Stomach (tissue), 19 donors: ENCODE measurements at places on chromosomes 5 and 9. TPM values are rescaled to one million over a fixed set of nuclear protein-coding genes. Genes with fewer than 3 reads are reported as not detected.

Gene PCA3
- total RNA-seq = not detected

Gene DAPK1
- total RNA-seq = 61.1 TPM

Gene SCGB3A2
- 6.4 TPM for total RNA-seq

Gene ITK
- 4.1 TPM for total RNA-seq

Gene THBS4
- not detected for total RNA-seq

Gene SLC34A1
- total RNA-seq = not detected

Gene ZCCHC10
- total RNA-seq = 4.9 TPM

Gene CHMP5
- 23.5 TPM for total RNA-seq

Gene SERF1A
- total RNA-seq = 9.2 TPM

Gene SLC34A3
- total RNA-seq = 0.18 TPM

Gene EQTN
- not detected for total RNA-seq

Gene ARSI
- total RNA-seq = not detected

GRCh38 chr5:135891791-135892190 is 3.9 kb downstream of the IL9 start:
- no peak overlapping the region for H3K4me3 ChIP-seq
- H3K4me1 ChIP-seq = peaks cover 12% of the 10 kb centered on the region
- DNase-seq = no peak

- no peak overlapping the region for H3K27ac ChIP-seq
- H3K27me3 ChIP-seq = no peaks in the 10 kb centered on the region
- DNase-seq = no peak
- no peaks in the 10 kb centered on the region for H3K4me1 ChIP-seq
- H3K36me3 ChIP-seq = no peaks in the 10 kb centered on the region
- H3K4me3 ChIP-seq = no peak overlapping the region
These were observed 255.5 kb downstream of the KIAA0825 start for GRCh38 chr5:94362857-94363256.

- no peak overlapping the region for H3K27ac ChIP-seq
- H3K4me1 ChIP-seq = no peaks in the 10 kb centered on the region
- H3K4me3 ChIP-seq = no peak overlapping the region
- H3K36me3 ChIP-seq = no peaks in the 10 kb centered on the region
- H3K27me3 ChIP-seq = no peaks in the 10 kb centered on the region
These were observed 9.3 kb upstream of the EDIL3 start for GRCh38 chr5:84393969-84394368.

DNA sequence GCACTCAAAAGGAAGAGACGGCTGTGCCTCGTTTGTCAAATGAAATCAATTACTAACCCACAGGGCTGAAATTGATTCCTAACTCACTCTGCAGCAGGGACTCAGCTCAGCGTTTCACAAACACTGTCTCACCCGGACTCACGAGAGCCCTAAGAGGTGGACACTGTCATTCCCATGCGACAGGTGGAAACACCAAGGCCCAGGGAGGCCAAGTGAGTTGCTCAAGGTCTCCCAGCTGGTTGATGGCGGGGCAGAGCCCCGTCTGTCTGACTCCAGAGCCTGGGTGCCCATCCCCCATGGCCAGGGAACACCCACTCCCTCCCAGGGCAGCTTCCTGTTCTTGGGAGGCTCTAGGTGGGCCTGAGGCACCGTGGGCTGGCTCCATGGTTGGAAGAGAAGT is 1.3 kb upstream of the PLPP7 start:
- H3K36me3 ChIP-seq = no peaks in the 10 kb centered on the region
- H3K27ac ChIP-seq = no peak overlapping the region
- no peak for DNase-seq
- no peak overlapping the region for H3K4me3 ChIP-seq

DNA sequence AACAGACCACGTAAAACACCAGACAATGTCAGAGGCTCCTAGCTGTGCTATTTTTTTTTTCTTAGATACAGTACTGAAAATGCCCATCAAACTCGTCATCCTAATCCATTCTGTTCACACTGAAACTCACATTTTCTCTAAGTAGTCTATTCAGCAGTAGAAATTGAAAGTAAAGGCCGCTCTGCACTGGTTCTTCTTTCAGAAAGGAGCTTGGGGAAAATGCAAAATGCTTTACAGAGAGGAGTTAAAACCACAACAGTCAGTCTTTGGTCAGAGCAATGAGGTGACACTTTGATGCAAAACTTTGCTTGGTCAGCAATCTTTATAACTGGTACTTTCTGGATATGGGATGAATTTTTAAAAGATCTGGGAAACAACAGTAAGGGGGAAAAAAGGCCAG is 43.8 kb upstream of the SUSD1 start:
- DNase-seq = no peak
- H3K36me3 ChIP-seq = peaks cover 68% of the 10 kb centered on the region
- no peaks in the 10 kb centered on the region for H3K4me1 ChIP-seq
- H3K27me3 ChIP-seq = no peaks in the 10 kb centered on the region
- no peak overlapping the region for H3K27ac ChIP-seq
- no peak overlapping the region for H3K4me3 ChIP-seq

GRCh38 chr5:159549046-159549445 is 218.8 kb upstream of the IL12B start:
- H3K4me3 ChIP-seq = no peak overlapping the region
- no peaks in the 10 kb centered on the region for H3K36me3 ChIP-seq

DNA sequence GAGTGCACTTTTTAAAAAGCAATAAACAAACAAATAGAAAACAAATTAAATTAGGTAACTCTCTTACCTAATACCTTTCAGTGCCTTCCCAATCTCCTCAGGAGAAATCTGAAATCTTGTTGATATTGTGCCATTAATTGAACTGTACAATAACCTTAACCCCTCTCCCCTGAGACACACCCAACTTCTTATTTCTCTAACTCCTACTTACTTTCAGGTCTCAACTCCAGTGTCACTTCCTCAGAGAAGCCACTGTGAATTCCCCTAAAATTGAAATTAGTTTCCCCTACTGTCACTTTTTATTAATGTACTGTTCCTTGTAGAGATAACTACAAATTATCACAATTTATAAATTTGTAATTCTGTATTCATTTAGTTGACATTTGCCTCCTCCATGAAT is 295.3 kb upstream of the TNC start:
- H3K4me3 ChIP-seq = no peak overlapping the region
- no peak overlapping the region for H3K27ac ChIP-seq
- H3K36me3 ChIP-seq = no peaks in the 10 kb centered on the region
- no peak for DNase-seq

DNA sequence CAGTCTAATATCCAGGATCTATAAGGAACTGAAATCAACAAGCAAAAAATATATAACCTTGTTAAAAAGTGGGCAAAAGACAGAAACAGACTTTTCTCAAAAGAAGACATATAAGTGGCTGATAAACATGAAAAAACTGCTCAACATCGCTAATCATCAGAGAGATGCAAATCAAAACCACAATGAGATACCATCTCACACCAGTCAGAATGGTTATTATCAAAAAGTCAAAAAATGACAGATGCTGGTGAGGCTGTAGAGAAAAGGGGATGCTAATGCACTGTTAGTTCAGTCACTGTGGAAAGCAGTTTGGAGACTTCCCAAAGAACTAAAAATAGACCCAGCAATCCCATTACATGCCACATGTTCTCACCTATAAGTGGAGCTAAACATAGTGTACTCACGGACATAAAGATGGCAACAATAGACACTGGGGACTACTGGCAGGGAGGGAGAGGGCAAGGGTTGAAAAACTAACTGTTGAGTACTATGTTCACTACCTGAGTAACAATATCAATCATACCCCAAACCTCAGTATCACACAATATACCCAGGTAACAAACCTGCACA is 11.7 kb upstream of the TSSK1B start:
- no peak overlapping the region for H3K4me3 ChIP-seq
- no peaks in the 10 kb centered on the region for H3K4me1 ChIP-seq
- no peaks in the 10 kb centered on the region for H3K27me3 ChIP-seq
- DNase-seq = no peak

DNA sequence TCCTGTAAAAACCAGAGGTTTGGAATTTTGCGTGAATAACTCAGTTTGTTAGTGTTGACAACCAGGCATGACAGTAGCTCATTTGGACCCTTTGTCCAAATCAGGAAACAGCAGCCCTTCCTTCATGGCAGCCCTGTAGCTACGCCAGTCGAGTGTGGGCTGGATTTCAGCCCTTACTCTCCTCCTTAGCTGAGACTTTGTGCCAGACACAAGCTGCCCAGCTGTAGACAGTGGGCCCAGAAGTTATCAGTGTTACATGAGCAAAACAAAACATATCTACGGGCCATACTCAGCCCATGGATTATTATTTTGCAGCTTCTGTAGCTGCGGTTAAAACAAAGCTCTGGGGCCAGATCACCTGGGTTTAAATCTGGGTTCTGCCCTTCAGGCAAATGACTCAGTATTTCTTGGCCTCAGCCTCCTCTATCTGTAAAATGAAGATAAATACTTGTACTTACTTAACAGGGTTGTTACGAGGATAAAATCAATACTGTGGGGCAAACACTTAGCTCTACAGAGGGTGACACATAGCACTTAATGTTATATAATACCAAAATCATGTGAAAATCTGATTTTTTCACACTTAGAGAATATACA is 76.9 kb downstream of the GHR start:
- H3K4me1 ChIP-seq = no peaks in the 10 kb centered on the region
- H3K27ac ChIP-seq = peak overlapping the region; percentile 29
- H3K27me3 ChIP-seq = no peaks in the 10 kb centered on the region
- H3K36me3 ChIP-seq = no peaks in the 10 kb centered on the region
- H3K4me3 ChIP-seq = no peak overlapping the region
- no peak for DNase-seq

DNA sequence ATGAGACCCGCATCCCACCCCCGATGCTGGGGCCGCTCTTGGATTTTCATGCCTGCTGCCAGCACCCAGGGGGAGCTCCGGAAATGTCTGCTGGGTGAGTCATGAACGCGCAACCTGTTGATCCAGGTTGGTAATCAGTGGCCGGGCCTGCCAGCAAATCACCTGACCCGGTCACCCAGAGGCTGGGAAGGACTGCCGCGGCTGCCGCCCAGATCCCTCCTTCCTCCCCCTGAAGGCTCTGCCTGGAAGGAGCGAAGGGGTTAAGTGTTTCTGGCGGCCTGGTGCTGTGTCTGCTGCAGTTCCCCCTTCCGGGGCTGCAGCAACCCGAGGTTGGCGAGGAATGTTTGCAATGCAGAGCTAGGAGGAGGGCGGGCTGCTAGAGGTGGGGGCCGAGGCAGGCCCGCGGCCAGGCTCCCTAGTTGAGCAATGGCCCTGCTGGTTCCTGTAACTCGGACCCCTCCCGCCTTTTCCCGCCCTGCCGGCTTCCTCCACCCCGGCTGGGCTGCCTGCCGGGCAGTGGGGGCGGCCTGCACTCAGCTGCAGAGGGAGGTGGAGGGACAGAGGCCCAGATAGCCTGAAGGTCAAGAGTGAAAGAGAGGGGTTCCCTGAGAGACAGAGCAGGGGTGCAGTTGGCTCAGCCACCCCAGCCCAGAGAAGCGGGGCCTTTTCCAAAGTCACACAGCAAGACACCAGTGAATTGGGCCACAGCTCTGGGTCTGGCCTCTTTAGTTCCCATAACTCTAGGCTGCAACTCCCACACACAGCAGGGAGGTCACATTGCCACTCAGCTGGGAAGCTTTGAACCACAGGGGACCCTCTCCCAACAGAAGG is 156.3 kb upstream of the IER5L start:
- H3K27ac ChIP-seq = peak overlapping the region; percentile 88

DNA sequence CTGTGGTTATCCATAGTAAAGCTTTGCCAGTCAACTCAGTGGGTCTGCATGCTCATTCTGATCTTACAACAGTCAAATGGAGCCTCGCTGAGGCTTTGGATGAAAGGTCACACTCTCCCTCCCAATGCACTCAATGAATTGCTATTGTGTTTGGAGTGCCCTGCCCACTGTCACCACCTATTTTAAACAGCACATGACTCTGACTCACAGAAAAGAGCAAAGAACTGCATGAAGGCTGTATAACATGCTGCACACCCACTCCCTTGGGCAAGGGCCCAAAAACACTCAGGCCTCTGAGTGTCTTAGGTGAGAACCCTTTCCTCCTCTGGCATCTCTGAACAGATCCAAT is 118.7 kb upstream of the CCDC112 start:
- no peaks in the 10 kb centered on the region for H3K36me3 ChIP-seq
- H3K4me3 ChIP-seq = no peak overlapping the region
- peak overlapping the region; percentile 74 for H3K27ac ChIP-seq
- DNase-seq = peak; percentile 88
- peaks cover 16% of the 10 kb centered on the region for H3K4me1 ChIP-seq
- H3K27me3 ChIP-seq = no peaks in the 10 kb centered on the region

DNA sequence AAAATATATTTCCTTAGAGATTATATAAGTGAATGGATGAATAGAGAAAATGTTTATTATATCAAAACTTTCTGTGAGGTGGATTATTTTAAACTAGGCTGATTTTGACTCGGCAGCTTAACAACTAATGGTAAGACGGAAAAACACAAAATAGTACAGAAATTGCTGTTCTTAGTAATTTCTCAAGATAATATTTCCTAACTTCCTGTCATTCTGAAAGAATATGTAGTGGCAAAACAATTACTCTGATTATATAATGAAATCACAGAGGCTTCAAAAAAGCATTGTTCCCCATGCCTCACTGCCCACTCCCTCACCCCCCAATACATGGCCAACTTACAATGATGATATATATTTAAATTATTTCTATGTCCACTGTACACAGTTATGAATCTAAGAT is 85.4 kb downstream of the YTHDC2 start:
- no peak overlapping the region for H3K27ac ChIP-seq
- H3K36me3 ChIP-seq = peaks cover 18% of the 10 kb centered on the region
- DNase-seq = no peak
- H3K27me3 ChIP-seq = no peaks in the 10 kb centered on the region
- H3K4me3 ChIP-seq = no peak overlapping the region

DNA sequence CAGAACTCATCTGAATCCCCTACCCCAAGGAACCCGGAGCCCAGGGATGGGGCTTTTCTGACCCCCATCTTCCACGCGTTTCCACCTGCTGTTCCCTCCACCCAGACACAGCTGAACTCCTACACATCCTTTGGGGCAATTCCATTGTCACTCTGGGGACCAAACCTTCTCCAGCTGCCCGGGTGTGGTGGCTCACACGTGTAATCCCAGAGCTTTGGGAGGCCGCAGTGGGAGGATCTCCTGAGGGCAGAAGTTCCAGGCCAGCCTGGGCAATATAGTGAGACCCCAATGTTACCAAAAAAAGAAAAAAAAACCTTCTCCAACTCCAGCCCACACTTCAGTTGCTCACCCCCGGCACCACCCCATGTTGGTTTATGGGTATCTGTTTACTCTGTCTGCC is 8.1 kb downstream of the EPB41L4B start:
- no peaks in the 10 kb centered on the region for H3K36me3 ChIP-seq
- no peak overlapping the region for H3K27ac ChIP-seq
- no peak for DNase-seq

- H3K27ac ChIP-seq = no peak overlapping the region
- H3K4me3 ChIP-seq = no peak overlapping the region
- H3K4me1 ChIP-seq = peaks cover 44% of the 10 kb centered on the region
- H3K27me3 ChIP-seq = peaks cover 32% of the 10 kb centered on the region
- no peaks in the 10 kb centered on the region for H3K36me3 ChIP-seq
These were observed 4.9 kb upstream of the PAX5 start for GRCh38 chr9:37038943-37039464.

- H3K4me3 ChIP-seq = no peak overlapping the region
- H3K27ac ChIP-seq = no peak overlapping the region
- no peaks in the 10 kb centered on the region for H3K36me3 ChIP-seq
- no peaks in the 10 kb centered on the region for H3K4me1 ChIP-seq
These were observed 72.9 kb upstream of the PRLR start for GRCh38 chr5:35303152-35303551.

GRCh38 chr5:115194676-115195075 is 25.0 kb upstream of the TRIM36 start:
- H3K36me3 ChIP-seq = no peaks in the 10 kb centered on the region
- H3K27me3 ChIP-seq = no peaks in the 10 kb centered on the region
- H3K4me3 ChIP-seq = no peak overlapping the region
- DNase-seq = peak; percentile 84
- H3K4me1 ChIP-seq = no peaks in the 10 kb centered on the region
